ENCODE measurements at places on chromosomes 16 and 17.

GRCh38 chr16:29653471-29653870 lies 9.6 kb upstream of the SPN start:
- no peak for DNase-seq

GRCh38 chr17:5123343-5124124 lies 7.7 kb downstream of the USP6 start:
- DNase-seq, result no peak

DNA sequence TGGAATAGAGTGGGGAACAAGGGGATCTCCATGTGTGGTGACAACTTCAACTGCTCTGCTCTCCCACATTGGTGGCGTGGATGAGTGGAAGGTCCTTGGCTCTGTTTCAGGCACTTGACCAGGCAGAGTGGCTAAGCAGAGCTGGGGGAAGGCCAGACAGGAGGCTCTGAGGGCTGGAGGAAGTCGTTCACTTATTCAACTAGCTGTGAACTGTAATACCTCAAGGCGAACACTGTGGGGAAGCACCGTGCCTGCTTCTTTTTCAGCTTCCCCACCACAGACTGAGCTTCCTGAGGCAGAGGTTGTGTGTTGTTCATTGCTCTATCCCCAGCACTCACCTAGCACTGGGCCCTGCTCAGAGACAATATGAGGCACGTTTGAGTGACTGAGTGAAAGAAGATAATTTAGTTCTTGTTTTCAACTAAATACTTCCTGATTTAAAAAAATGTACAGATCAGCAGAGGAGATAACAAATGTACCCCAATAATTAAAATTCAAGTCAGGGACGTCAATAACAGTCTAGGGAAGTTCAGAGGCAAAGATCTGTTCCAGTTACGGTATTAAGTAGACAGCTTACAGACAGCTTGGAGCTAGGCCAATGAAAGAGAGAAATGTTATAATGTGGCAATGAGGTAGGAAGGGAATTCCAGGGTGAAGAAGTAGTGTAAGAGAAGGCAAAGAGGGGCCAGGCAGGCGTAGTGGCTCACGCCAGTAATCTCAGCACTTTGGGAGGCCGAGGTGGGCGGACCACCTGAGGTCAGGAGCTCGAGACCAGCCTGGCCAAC lies 34.7 kb downstream of the MYO18A start:
- peak; percentile 50 for DNase-seq

- no peak for DNase-seq
Measured at GRCh38 chr17:66025551-66025950, 166.4 kb downstream of the CEP112 start.

DNA sequence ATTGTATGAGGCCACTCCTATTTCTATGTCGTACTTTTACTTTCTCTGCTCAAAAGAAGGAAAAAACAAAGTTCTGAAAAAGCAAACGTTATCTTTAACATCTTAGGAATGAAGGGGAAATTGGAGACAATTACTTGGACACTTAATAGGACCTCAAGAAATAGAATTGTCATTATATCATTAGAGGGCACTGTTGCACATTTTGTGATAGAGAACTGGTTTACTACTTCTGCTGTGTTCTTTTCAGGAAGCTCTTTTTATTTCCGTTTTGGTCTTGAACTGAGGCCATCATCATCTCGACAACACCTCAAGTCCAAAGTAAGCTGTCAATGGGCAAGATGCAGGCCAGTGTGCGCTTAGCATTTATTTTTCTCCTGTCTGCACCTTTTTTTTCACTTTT lies 14.6 kb downstream of the COG4 start:
- DNase-seq, result no peak
